ENCODE measurements at places on chromosomes 12 and 14.

DNA sequence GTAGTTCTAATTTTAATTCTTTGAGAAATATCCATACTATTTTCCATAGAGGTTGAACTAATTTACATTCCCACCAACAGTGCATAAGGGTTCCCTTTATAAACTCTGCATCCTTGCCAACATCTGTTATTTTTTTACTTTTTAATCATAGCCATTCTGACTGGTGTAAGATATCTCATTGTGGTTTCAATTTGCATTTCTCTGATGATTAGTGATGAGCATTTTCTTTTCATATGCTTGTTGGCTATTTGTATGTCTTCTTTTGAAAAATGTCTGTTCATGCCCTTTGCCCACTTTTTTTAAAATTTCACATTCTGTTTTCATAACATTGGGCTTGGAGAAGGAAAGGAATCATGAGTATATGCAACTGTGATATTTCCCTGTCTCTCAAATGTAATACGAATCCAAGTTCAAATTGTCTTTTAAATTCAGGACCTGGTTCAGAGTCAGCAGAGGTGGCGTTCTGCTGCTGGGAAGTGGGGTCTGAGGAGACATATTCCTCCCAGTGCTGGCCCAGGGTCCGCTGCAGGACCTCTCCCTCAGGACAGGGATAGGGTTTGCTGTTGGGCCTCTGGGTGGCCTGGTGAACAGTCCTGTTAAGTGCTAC is 81.2 kb upstream of the ETV6 start:
- no peak for DNase-seq

DNA sequence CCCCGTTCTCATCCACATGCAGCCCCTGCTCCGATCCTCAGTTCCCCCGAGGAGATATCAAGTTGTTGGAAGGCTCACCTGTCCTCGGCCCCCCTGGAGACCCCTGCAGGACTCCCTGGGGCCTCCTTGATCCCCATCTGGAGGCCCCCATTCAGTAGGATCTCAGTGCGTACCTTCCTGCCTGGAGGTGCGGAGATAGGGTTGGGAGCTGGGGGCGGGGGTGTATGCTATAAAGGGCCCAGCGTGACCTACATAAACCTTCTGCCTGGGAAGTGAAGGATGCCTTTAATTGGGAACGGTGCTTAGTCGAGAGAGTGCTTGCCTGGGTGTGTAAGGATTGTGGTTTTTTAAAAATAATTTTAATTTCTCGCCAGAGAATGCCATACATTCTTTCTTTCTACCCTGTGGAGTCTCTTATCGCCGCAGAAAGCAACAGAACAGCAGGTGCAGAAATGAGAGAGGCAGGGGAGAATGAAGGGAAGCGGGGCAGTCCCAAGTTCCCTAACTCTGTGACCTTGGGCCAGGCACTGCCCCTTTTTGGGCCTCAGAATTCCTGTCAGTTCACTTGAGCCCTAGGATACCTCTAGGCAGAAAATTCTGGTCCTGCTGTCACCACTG is 153.7 kb downstream of the TSPAN9 start:
- DNase-seq, result no peak

DNA sequence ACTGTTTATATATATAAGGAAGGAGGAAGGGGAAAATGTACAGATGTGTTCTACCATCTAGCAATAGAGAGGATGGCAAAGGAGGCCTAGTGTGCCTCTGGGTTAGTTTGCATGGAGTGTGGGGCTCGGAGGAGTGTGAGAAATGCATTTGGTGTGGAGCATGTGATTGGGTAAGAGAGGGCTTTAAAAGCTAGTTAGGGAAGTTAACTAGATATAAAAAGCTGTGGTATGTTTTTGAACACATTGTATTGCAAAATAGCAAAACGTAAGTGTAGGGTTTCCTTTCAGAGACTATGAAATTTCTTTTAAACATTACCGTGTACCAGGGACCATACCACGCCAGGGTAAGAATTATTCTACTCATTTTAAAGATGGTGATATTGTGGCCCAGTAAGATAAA is 53.3 kb upstream of the STXBP6 start:
- DNase-seq, result no peak

DNA sequence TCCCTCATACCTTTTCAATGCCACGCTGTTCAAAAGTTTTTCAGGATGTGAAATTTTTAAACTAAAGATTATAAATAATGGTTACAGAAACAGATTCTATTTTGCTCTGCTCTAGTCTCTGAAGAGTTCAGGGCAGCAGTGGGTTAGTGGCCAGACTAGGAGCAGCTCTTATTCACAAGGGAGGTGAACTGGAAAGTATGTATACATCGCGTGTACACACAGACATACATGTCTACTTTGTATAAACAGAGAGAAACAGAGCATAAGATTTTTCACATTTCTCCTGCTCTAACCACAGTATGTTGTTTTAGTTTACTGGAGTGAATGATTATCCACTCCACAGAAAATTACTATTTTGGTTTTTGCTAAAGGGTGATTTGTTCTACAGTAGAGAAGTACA is 74.4 kb upstream of the CRY1 start:
- DNase-seq, result no peak

DNA sequence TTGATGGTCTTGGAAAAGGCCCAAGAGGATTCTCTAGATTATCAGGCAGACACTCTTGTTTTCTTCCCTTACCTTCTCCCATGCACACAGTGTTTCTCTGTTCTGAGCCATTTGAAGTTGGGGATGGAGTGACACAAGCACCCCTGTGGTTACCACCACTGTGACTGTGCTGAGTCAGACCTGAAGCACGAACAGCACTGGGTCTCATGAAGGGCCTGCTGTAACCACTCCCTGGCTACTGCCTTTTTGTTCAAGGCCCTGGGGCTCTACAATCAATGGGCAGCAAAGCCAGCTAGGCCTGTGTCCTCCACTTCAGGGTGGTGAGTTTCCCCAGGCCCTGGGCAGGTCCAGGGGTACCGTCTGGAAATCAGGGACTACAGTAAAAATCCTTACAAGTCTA is 65.5 kb downstream of the TSPAN8 start:
- no peak for DNase-seq

GRCh38 chr14:105862581-105863239 is 336.3 kb downstream of the TMEM121 start:
- no peak for DNase-seq

GRCh38 chr12:13880613-13881012 is 100.8 kb downstream of the GRIN2B start:
- no peak for DNase-seq

DNA sequence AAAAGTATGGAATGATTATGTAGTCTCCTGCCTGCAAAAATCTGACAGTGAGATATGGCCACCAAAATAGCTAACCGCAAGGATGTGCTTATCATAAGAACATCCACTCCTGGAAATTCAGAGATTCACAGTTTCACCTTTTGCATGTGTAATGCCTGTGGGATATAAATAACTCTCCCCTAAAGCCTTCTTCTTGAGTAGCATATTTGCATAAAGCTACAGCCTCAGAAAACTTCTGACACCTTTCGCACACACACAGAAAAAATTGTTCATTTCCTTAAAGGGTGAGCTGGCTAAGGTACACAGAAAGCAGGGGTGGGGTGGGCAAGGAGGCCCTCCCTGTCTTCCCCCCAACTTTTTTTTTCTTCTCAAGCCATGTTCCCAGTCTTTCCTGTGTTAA is 3.1 kb upstream of the IGF1 start:
- DNase-seq, result no peak

GRCh38 chr12:49800421-49801140 is 27.6 kb downstream of the NCKAP5L start:
- no peak for DNase-seq

DNA sequence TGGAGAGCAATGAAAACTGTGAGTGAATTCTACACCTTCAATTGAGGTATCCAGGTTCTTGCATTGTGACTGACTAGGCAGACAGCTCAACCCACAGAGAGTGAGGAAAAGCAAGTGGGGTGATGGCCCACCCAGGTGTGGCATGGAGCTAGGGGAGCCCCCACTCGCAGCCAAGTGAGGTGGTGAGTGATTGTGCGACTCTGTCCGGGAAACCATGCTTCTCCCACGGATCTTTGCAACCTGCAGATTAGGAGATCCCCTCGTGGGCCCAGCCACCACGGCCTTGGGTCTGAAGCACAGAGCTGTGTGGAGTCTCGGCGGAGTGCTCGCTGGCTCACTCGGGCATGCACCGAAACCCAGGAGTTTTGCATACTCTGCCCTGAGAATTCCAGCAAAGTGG is 120.1 kb downstream of the ALG10 start:
- no peak for DNase-seq

DNA sequence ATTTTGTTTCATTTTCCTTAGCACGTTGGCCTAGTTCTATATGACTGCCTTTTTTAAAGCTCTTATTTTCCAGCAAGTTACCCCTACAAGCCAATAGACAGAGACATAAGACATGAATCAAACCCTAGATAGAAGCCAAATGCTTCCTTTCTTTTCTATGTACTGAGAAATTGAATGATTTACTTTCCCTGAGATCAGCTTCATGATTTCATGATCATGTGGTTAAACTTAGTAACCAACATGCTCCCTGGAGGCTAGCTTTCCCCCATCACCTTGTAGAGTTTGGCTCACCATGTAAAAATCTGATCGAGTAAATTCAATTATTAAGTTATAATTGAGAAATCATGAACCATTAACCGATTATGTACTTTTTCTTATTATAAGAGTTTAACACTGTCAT is 148.1 kb upstream of the LRIG3 start:
- DNase-seq, result no peak

DNA sequence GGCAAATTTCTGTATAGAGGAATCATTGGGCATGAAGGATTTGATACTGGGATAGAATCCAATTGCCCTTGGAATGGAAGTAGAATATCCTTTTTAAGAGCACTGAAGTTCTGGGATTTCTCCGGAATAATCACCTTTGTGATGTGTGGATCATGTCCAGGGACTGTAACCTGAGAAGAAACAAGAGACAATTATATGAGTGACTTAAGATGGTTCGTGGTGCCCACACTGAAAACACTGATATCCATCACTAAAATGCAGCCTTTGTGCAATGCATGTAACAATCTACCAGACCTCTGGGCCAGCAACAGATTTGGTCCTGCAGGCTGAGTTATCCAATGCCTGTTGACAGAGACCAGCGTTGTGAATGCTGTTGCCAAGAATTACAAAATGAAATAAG is 48.5 kb downstream of the MDM2 start:
- no peak for DNase-seq

- DNase-seq, result no peak
These were observed 11.3 kb downstream of the SYNE3 start for GRCh38 chr14:95505030-95505589.

- DNase-seq, result no peak
These were observed 39.0 kb downstream of the GPR68 start for GRCh38 chr14:91205459-91205858.

DNA sequence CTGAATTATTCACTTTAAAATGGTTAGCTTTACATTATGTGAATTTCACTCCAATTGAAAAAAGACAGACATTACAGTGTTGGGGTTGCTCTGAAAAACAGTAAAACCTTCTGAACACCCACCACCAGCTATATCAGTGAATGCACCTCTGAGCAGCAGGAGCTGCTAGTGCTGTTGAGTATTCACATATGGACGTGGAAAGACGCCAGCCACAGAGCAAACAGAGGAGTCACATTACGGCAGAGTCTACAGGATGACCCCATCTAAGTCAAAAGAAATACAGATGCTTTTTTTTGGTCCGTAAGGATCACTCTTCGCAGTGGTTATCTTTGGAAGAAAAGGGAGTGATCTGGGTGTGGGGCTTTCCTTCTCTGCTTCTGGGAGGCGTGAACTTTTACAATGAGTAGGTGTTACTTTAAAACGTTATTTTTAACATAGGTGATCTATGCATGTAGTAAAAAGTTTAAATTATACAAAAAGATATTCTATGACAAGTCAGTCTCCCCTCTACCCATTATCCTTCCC is 4.5 kb downstream of the HVCN1 start:
- no peak for DNase-seq

DNA sequence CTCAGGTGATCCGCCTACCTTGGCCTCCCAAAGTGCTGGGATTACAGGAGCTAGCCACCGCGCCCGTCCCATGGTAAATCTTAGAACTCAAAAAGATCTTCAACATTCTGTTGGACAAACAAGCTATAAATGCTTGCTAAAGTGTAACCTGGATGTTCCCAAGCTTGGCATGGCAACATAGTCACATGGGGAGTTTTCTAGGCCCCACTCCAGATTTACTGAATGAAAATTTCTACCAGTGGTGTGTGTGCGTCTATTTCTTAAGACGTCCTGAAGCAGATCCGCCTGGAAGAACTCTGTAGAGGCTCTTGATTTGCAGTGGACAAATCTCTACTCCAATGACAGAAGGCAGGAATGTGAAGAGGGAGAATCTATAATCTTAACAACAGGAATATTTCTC is 59.9 kb downstream of the ZFYVE21 start:
- no peak for DNase-seq

GRCh38 chr12:94379479-94380113 is 80.1 kb downstream of the CEP83 start:
- DNase-seq, result no peak

DNA sequence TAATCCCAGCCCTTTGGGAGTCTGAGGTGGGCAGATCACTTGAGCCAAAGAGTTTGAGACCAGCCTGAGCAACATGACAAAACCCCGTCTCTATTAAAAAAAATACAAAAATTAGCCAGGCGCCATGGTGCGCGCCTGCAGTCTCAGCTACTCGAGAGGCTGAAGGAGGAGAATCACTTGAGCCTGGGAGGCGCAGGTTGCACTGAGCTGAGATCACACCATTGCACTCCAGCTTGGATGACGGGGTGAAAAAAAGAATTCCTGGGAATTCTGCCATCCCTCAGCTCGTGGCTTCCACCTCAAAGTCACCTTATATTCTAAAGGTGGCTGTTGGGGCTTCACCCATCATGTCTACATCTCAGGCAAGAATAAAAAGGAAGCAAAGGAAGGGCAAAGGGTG is 12.9 kb downstream of the BCL2L14 start:
- DNase-seq, result no peak

DNA sequence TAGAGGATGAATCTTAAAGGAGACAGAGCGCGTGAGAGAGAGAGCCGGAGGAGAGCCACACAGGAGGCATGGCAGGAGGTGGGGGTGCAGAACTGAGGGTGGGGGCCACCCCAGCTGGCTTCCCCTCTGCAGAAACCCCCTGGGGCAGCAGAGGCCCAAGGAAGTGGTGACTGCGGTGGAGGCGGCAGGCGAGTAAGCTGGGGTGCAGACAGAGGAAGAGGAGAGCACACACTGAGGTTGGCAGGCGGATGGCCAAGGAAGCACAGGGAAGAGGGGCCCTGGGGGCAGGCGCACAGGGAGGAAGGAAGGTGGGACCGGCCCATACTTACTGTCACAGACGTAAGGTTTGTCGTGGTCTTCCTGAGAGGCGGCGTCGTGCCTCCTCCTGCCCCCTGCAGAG is 179.8 kb downstream of the DPF3 start:
- DNase-seq, result no peak

DNA sequence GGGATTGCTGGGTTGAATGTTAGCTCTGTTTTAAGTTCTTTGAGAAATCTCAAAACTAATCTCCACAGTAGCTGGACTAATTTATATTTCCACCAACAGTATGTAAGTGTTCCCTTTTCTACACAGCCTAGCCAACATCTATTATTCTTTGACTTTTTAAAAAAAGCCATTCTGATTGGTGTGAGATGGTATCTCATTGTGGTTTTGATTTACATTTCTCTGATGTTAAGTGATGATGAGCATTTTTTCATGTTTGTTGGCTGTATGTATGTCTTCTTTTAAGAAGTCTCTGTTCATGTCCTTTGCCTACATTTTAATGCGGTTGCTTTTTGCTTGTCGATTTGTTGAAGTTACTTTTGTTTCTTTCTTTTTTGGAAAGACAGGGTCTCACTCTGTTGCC is 301.1 kb upstream of the OR4E1 start:
- DNase-seq, result no peak

Data from RCC 7860 (cell line).